Uterine smooth muscle cell (primary cell): ENCODE measurements at places on chromosomes 3 and 15. TPM values are rescaled to one million over a fixed set of nuclear protein-coding genes. Genes with fewer than 3 reads are reported as not detected.

Gene IQCF5
- total RNA-seq: not detected in 2 replicates

Gene REC114
- not detected in 2 replicates for total RNA-seq

Gene SST
- not detected in 2 replicates for total RNA-seq

Gene VIPR1
- total RNA-seq: not detected in 2 replicates

Gene KLHL25
- total RNA-seq: 4.5 and 5.0 TPM in 2 replicates

Gene ATP10A
- 0.66 and 2.9 TPM in 2 replicates for total RNA-seq

Gene MEIS2
- total RNA-seq: 72.7 and 80.9 TPM in 2 replicates

Gene DUOXA1
- 0.12 TPM in 1 of 2 replicates, not detected in the other for total RNA-seq

Gene SLC51A
- total RNA-seq: 0.25 TPM in 1 of 2 replicates, not detected in the other

Gene WDR93
- under 0.01 TPM in 2 replicates for total RNA-seq

Gene ZNF621
- 15.5 and 20.4 TPM in 2 replicates for total RNA-seq

Gene NAALADL2
- total RNA-seq: 11.9 and 13.7 TPM in 2 replicates

Gene KBTBD13
- total RNA-seq: not detected in 2 replicates

Gene CHCHD6
- 15.1 and 18.5 TPM in 2 replicates for total RNA-seq

Gene C3orf49
- total RNA-seq: not detected in 2 replicates

Gene SLC24A5
- total RNA-seq: not detected in 2 replicates

Gene SAMMSON
- total RNA-seq: 0.11 and 0.25 TPM in 2 replicates

Gene PTPRG
- 19.3 and 27.9 TPM in 2 replicates for total RNA-seq

Gene MAP6D1
- total RNA-seq: 1.2 and 2.5 TPM in 2 replicates

Gene ARHGEF26
- 2.1 and 2.2 TPM in 2 replicates for total RNA-seq

Gene ERC2
- total RNA-seq: 0.55 and 0.75 TPM in 2 replicates

Gene MNS1
- total RNA-seq: 1.5 and 3.9 TPM in 2 replicates

Gene GCSAM
- not detected in 2 replicates for total RNA-seq
